ENCODE measurements at places on chromosomes 3 and 15.

GRCh38 chr3:3589715-3590130 lies 209.5 kb upstream of the LRRN1 start:
- DNase-seq, result peak; percentile 2

- peak; percentile 56 for DNase-seq
Observed at GRCh38 chr3:21551019-21551418, 200.0 kb downstream of the ZNF385D start.

GRCh38 chr3:127760791-127761440 lies 61.4 kb downstream of the MGLL start:
- no peak for DNase-seq

- no peak for DNase-seq
Observed at GRCh38 chr3:46006238-46007032, 10.8 kb upstream of the FYCO1 start.

GRCh38 chr3:46950177-46950576 lies 26.4 kb downstream of the CCDC12 start:
- no peak for DNase-seq

DNA sequence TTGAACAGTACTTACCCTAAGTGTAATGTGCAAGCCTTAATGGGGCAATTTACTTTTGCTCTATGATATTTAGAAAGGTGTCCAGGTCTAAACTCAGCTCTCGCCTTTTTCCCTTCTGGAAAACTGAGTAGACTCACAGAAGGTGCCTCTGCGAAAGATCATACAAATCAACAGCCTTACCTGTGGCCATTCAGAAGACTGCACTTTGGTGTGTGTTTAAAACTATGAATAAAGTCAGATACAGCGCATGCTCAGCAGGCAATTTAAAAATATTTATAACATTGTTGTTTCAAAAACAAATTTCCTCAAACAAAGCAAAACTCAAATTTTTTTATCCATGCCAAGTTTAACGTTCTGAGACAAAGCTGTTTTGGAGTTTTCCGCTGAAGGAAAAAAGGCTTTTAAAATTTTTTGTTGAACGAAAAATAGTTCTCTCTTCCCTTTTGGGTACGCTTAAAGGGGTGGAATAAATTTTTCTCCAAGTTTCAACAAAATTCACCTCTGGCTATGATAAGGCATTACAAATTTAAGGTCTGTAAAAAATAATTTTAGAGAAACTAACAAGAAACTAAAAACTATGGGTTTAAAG lies 156.3 kb downstream of the TIGIT start:
- DNase-seq, result no peak

- no peak for DNase-seq
Observed at GRCh38 chr3:181956122-181956521, 244.4 kb downstream of the SOX2 start.

GRCh38 chr3:127182431-127182830 lies 10.5 kb upstream of the PRR23E start:
- DNase-seq, result no peak

- peak; percentile 96 for DNase-seq
Observed at GRCh38 chr3:52498137-52499054, 3.3 kb downstream of the STAB1 start.

- no peak for DNase-seq
Observed at GRCh38 chr3:186784820-186785494, 1.6 kb downstream of the EIF4A2 start.

- DNase-seq, result no peak
Observed at GRCh38 chr3:160455846-160456245, 6.3 kb upstream of the TRIM59 start.

DNA sequence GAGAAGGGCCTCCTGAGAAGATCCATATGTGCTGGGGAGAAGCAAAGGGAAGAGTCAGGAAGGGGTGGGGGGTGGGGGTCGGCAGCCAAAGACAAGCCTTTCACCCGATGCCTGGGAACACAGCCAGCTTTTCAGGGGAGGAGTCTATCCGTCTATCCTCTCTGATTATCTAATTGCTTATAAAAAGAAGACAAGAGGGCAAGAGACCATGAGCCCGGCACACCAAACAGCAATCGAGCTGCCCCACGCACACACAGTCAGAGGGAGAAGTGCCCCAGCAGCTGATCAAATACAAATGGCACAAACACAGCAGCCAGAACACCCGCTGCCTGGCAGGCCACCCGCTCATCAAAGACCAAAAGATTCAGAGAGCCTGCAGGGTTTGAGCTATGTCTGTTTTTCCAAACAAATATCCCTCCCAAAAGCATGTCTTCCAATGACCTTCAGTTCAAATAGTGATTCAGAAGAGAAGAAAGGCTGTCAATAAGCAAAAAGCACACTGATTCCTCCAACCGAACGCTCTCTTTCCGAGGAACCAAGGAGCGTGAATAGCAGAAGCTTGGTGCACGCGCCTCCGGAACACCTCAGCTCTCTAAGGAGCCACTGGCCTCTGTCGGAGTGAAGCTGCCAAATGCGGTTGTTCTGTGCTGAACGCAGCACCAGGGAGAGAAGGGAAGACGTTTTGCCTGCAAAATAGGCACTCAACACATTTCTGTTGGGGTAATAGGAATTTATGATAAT lies 419.2 kb downstream of the OCA2 start:
- DNase-seq, result no peak

GRCh38 chr3:34387826-34388564 lies 589.6 kb downstream of the PDCD6IP start:
- no peak for DNase-seq

DNA sequence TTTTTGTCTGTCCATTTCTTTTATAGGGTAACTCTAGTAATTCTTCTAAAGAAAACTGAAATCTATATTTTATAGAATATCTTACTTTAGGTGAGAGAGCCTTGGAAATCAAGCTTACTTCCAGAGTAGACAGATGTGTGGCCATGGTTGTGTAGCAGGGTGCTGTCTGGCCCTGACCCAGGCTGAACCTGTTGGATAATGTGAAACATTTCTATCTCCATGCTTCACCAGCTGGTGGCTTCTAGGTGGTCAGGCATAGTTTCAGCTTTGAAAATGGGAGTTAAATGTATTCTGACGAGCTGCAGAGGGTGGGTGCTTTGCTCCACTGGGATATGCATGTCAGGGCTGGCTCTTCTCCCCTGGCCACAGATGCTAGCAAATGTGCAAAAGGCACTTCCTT lies 20.8 kb upstream of the NR2C2 start:
- no peak for DNase-seq

DNA sequence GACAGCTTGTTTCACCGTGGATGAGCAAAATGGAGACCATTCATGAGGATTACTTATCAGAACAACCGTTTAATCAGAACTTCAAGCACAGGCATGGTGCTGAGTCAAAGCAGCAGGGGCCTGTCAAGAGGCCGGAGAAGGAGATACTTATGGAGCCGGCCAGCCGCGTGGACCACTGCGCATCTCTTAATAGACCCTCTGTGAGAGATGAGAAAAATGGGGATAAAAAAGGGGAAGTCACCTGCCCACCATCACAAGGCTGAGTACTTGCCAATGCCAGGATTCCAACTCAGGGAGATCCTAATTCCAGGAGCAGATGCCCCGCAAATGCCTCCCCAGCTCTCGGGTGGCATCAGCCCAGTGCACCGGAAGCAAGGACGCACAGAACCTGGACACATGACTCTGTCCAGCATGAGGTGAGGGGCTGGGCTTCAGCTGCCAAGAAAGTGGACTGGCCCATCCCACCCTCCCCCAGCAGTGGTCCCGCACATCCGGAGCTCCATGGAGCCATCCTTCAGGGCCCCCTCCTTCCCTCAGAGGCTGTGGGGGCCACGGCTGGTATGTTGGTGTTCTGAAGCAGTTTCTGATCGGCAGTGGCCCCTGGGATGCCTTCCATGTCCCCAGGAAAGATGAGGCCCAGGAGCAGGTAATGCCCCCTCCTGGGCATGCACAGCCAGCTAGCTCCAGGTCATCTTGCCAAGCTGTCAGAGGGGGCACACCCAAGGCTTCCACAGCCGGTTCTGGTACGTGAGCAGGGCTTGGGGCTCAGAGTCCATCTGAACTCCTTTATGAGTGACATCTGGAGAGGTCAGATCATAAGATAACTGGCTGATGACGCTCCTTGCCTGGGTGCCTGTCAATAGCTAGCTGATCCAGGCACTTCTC lies 143.8 kb downstream of the ATP10A start:
- no peak for DNase-seq

DNA sequence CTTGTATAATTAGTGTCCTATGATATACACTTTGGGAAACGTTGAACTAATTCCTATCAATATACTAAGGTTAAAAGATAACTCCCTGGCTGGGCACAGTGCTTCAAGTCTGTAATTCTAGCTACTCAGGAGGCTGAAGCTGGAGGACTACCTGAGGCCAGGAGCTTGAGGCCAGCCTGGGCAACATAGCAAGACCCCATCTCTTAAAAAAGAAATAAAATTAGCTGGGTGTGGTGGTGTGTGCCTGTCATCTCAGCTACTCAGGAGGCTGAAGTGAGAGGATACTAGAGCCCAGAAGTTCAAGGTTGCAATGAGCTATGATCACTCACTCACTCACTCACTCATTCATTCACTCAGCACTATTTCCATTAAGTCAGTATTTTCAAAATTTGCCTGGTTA lies 55.2 kb downstream of the SLC12A6 start:
- DNase-seq, result no peak

DNA sequence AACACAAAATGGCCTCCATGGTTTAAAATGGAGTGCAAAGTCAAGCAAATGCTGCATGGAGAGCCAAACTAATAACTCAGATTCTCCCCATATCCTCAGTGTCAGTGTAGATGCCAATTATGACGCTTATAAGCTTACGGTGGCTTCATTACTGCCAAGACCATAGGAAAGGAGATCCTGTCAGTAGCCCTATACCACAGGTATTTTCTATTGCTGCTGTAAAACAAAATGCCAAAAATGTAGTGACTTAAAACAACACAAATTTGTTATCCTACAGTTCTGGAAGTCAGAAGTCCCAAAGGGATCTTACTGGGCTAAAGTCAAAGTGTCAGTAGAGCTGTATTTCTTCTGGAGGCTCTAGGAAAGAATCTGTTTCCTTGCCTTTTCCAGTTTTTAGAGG lies 149.8 kb upstream of the GBE1 start:
- DNase-seq, result no peak

DNA sequence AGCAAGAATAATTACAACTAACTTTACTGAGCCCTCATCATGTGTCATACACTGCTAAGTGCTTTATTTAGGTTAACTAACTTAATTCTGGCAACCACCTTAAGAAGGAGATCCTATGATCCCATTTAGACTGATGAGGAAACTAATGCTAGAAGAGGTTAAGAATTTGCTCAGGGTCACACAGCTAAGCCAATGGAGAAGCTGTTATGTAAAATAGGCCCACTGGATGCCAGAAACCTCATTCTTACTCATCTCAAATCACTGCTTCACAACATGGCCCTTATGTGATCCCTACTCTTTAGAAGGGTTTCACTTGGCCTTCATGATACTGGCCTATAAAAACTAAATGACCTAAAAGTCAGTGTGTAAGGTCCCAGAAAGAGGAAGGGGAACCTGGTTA lies 41.2 kb downstream of the IMPG2 start:
- no peak for DNase-seq

DNA sequence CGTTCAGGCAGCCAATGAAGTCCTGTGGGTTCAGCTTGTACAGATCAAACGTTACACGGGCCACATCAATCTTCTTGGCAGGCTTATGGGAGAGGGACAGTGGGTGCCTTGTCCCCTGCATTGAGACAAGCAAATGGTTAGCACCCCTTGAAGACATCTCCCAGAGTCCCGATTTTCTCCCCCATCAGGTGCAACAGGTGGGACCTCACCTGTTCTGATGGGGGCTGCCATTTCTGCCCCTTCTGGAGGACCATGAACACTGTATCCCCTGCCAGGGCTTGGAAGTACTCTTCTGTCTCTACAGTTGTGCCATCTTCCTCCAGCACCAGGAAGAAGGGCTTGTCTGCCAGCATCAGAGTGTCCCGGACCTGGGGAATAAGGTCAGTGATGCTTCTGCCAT lies 10.1 kb downstream of the CIDEC start:
- no peak for DNase-seq

GRCh38 chr15:54424171-54424570 lies 445.9 kb downstream of the UNC13C start:
- no peak for DNase-seq

- peak; percentile 44 for DNase-seq
Observed at GRCh38 chr3:148861277-148861869, 3.7 kb upstream of the CPA3 start.

- DNase-seq, result no peak
Observed at GRCh38 chr3:160330109-160330508, 68.9 kb downstream of the IFT80 start.

DNA sequence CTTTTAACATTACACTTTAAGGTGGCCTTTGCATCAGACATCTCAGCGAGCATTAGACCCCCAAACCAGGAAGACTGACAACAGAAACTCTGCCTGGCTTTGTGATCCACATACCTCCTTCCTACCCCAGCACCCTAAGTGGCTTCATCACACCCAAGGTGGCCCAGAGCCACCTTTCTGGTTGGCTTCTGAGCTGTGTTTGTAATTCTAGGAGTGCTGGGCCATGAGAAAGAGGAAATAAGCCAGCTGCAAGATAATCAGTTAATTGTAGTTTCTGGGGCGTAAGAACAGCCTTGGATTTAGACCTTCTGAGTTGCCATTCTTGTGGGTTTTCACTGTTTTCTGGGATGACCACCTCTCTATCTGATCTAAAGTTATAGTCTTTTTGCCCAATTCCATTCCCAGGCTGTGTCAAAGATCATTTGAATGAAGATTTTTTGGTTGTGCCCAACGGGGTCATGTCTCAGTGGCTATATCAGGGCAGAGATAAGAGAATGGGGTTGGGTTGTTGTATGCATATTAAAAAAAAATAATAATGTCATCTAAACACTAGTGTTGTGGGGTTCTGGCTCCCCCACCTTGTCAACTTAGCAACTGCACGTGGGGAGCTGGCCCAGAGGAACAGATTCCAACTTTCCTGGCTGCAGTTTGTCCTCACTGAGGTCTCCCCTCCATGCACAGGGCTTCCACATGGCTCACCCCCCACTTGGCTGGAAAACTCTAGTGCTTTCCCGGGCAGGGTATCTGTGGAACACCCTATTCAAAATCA lies 234.8 kb upstream of the WNT5A start:
- DNase-seq, result peak; percentile 19

DNA sequence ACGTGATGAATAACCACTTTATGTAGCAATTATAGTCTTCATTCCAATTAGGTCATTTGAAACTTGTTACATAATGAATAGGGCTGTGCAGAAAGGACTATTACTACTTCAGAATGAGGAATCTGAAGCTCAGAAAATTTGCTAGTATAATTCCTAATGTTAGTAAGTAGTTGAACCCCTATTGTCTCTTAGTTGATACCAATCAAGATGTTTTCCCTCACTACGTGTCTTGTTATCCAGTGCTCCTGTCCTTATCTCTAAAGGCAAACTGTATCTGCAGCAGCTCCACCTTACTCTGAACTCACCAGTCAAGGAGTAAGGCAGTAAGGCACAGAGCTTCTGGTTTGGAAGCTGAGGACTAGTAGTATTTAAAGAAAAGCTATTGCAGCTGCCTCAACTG lies 32.0 kb downstream of the RAB11A start:
- DNase-seq, result no peak
